NCI-H526 (cell line): ENCODE measurements at places on chromosomes 16 and 17.

GRCh38 chr16:11683145-11683544, 14.9 kb downstream of the SNN start:
- no peak for DNase-seq

GRCh38 chr17:13244513-13244912, 226.7 kb upstream of the ELAC2 start:
- DNase-seq = no peak

- DNase-seq = no peak
These were observed 43.5 kb downstream of the PEMT start for GRCh38 chr17:17548044-17548443.

- no peak for DNase-seq
These were observed 169.2 kb downstream of the LAT start for GRCh38 chr16:29154088-29154487.

DNA sequence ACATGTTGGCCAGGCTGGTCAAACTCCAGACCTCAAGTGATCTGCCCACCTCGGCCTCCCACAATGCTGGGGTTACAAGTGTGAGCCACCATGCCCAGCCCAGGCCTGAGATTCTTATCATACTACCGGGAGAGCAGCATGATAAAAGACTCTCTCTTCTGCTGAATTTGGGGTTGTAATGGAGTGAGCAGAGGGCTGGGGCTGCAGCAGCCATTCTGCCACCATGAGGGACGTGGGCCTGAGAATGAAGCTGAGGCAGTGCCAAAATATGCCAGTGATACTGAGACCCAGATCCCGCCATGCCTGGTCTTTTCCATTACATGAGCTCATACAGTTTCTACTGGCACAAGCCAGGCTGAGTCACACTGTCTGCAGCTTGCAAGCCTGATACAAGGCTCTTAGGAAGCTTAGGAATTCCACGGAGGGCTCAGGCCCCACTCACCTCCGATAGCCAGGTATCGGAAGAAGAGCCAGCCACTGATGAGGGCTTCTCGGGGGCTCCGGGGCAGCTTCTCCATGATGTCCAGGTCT, 19.6 kb upstream of the P2RX1 start:
- no peak for DNase-seq

- no peak for DNase-seq
These were observed 35.8 kb downstream of the CPPED1 start for GRCh38 chr16:12767897-12768296.

DNA sequence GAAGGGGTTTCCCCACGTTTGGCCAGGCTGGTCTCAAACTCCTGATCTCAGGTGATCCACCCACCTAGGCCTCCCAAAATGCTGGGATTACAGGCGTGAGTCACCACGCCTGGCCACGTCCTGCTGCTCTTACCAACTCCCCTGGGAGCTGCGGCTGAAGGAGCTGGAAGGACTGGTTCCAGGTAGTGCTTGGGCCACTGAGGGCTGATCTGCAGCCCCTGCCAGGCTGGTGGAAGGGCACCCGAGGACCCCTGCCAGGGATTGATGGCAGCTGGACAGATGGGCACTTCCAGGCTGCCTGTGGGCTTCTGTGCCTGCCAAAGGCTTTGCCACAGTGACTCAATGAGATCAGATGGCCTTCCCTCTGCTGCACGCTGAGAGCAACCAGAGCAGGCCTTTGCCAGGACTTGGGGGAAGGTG, 2.3 kb downstream of the OXLD1 start:
- no peak for DNase-seq

DNA sequence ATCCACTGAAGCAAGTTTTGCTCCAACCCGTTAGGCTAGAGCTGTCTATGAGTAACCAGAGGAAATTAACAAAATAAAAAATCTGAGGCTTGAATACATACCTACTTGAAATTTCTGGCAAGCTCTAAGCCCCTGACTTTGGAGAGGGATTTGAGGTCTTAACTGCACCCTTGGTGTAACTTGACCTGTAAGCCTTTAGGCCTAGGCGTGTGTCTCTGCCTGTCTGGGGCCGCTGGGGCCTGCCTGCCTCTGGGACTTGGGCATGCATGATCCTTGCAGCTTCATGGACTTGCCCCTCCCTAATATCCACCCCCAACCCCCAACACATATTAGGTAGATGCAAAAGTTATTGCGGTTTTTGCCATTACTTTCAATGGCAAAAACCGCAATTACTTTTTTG, 3.7 kb upstream of the CDC42EP4 start:
- DNase-seq = no peak

DNA sequence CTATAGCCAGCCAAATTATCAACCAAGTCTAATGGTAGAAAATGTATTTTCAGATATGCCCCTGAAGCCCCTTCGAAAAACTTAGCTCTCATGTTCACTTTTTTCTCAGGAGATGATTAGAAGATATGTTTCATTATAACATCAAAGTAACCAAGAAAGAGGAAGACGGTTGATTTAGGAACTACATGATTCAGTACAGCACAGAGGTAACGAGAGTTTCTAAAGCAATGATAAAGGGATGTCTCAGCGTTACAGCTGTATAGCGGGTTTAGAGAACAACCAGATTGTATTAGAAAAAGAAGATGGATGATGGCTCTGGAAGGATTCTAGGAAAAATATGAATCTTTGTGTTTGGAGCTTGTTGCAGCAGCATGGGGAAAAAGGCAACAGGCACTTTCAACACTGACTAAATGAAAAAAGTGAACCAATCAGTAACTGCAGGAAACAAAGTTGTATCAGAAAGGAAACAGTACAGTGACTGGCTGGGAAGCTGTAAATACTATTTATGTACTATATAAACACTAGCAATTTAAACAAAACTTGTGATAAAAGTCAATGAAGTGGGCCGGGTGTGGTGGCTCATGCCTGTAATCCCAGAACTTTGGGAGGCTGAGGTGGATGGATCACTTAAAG, 21.5 kb downstream of the MBTD1 start:
- DNase-seq = no peak

GRCh38 chr17:72654706-72655105, 437.8 kb downstream of the SLC39A11 start:
- no peak for DNase-seq

DNA sequence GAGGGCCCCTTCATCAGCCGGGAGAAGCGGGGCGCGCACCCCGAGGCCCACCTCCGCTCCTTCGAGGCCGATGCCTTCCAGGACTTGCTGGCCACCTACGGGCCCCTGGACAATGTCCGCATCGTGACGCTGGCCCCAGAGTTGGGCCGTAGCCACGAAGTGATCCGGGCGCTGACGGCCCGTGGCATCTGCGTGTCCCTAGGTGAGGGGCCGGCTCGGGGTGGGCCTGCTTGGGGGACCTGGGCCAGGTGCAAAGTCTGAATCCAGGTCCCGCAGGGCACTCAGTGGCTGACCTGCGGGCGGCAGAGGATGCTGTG, 3.5 kb downstream of the CEMP1 start:
- no peak for DNase-seq

GRCh38 chr16:77133706-77134105, 57.3 kb upstream of the MON1B start:
- no peak for DNase-seq

GRCh38 chr17:3965118-3965800, 1.0 kb upstream of the ATP2A3 start:
- peak; percentile 81 for DNase-seq

- DNase-seq = no peak
These were observed 8.1 kb downstream of the HROB start for GRCh38 chr17:44149750-44150329.

DNA sequence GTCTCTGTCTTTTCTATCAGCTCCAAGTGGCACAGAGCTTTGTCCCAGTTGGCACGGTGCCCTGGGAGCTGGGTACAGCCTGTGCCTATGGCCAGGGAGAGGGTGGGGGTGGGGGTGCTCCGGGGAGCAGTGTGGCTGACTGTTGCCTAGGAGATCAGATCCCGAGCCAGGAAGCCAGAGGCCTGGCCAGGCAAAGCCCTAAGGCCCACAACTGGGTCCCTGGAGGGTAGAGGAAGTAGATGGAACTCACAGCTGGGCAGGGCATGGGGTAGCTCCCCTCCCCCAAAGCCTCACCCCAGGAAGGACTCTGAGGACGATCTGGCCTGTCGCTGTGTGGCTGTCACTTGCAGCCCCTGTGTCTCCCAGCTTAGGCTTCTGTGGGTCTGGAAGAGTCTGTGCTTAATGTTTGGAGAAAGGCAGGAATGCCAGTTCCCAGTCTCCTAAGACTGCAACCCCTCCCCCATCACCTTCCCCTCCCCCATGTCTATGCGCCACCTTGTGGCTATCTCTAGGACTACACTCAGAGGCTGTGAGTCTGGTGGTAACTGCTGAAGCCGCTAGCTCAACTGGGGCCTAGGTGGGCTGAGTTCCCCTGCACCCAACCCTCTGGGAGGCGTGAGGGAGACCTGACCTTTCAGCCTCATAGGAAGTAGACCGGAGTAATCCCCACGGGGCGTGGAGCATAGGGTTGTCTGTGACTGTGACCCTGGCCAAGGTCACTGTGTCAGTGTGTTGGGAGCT, 12.6 kb downstream of the THRA start:
- DNase-seq = peak; percentile 64

DNA sequence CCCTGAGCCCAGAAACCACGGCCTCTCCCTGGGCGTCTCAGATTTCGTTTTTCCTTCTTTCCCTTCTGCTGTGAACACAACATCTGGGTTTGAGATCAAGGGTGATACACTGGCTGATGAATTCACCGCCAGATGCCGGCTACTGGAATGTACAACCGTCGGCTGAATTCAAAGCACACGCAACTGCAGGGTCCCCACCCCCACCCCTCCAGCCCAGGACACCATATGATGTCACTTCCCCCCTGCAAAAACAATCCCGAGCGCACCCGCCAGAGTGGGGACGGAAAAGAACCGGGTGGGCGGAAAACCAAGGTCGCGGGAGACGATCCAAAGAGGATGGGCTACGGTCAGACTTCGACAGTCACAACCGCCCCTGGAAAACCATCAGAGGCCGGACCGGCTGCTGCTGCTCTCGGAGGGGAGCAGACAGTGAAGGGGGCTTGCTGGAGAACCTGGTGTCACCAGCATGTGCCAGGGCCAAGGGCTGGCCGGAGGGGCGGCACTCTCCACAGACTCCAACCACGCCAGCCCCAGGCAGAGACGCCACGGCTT, 23.3 kb downstream of the CEP295NL start:
- no peak for DNase-seq

- DNase-seq = no peak
These were observed 11.0 kb downstream of the C16orf54 start for GRCh38 chr16:29734786-29735185.

GRCh38 chr17:57313097-57313835, 56.9 kb downstream of the MSI2 start:
- no peak for DNase-seq

DNA sequence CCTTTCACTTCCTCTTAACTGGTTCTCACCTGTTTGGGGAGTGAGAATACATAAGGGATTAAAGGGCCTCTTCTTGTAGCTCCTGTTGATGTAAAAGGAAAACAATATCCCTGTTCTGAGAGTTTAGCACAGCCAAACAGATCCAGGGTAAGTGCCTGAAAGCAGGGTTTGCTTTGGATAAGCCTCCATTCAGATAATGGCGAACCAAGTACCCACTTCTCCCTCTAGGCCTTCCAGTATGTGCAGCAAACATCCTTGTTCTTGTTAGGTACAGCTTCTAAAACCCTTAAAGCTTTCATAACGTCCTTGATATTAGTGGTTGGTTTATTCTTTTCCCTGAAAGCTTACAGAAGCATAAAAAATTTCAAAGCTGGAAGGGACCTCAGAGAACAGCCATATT, 130.6 kb upstream of the DNAH9 start:
- no peak for DNase-seq

- no peak for DNase-seq
These were observed 341.0 kb downstream of the CPPED1 start for GRCh38 chr16:12462426-12463280.

GRCh38 chr17:80446645-80447405, 29.6 kb downstream of the NPTX1 start:
- DNase-seq = no peak

DNA sequence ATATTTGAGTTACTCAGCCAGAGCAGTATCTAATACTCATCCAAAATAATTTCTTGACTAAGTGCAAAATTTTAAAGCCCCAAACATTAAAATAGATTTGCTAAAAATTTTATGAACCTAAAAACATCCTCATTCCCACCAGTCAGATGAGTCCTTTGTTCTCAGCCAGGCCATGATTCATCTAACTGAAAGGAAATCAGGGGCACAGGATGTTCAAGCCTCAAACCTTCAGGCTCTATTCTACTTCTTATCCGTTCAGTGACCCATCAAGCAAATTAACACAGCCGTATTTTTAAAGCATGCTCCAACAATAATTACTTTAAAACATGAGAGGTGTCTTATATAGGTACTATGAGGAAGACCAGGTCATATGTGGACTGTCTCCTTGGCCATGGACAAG, 176.5 kb upstream of the MON1B start:
- DNase-seq = no peak

- no peak for DNase-seq
These were observed 1.3 kb downstream of the C17orf99 start for GRCh38 chr17:78147315-78147998.

GRCh38 chr17:1422885-1423284, 22.9 kb upstream of the YWHAE start:
- no peak for DNase-seq

GRCh38 chr16:84967828-84968227, 43.5 kb downstream of the ZDHHC7 start:
- DNase-seq = no peak

- DNase-seq = no peak
These were observed 9.0 kb downstream of the NAT9 start for GRCh38 chr17:74767111-74767516.

DNA sequence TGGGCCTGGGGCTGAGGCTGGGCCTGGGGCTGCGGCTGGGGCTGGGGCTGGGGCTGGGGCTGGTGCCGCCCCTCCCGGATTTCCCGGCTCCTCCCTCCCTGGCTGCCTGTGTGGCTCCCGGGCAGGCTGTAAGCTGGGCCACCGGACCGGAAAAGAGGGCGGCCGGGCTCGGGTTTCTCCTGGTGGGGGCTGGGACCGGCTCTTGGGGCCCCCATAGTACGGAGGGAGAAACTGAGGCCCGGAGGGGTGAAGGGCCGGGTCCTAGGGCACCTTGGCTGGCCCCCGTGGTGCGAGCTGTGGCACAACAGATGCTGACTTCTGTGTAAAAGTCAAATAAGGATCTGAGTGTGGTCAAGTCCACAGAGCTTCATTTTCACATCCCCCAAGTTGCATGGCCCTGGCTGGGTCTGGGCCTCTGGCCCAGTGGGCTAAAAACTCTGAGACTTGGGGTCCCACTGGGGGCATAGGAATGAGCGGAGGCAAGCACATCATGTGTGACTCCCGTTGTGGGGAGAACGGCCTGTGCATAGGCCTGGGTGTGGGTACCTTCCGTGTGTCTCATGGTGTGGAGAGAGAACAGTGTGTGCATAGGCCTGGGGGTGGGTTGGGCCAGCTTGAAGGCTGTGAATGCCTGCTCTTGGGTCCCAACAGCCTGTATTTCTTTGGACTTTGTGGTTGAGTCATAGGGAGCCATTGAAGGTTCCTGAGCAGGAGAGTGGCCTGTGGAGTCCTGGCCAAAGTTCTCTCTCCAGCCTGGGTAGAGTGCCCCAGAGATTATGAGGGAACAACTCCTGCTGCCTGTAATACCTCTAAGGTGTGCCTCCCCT, 123.9 kb upstream of the CIBAR2 start:
- no peak for DNase-seq

GRCh38 chr16:66263973-66264310, 102.5 kb upstream of the CDH5 start:
- no peak for DNase-seq
